ENCODE measurements at places on chromosomes 7 and 10.

DNA sequence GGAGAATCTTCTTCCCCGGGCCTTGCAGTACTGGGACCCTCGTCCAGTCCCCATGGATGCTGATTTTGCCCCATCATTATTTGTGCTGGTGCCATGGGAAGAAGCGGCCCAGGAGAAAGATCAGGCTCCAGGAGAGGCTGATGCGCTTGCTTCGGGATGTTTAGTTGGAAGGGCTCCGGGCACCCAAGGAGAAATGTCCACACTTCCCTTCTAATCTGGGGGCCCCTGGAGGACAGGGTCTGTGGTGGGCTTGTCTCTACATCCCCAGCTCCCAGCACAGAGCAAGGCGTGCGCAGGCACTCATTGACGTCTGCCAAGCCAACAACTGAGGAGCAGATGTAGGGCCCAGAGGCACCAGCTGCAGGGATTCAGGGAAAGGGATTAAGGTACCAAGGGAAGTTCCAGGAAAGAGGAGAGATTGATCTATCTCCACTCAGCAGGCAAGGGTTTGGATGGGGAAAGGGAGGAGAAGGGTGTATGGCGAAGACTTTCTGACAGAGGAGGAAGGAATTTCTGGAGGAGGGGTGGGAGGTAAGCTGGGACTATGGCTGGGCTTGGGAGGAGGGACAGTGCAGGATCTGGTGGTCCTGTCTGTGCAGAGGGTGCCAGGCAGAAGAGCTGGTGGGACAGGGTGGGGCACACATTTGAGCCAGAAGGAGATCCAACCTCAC is 38.7 kb upstream of the LEP start:
- DNase-seq = no peak

- DNase-seq = no peak
These were observed 312.6 kb upstream of the BMPER start for GRCh38 chr7:33592718-33593117.

GRCh38 chr7:107251963-107252362 is 83.2 kb downstream of the HBP1 start:
- DNase-seq = no peak

- DNase-seq = no peak
These were observed 14.6 kb downstream of the VCL start for GRCh38 chr10:74012480-74012879.

DNA sequence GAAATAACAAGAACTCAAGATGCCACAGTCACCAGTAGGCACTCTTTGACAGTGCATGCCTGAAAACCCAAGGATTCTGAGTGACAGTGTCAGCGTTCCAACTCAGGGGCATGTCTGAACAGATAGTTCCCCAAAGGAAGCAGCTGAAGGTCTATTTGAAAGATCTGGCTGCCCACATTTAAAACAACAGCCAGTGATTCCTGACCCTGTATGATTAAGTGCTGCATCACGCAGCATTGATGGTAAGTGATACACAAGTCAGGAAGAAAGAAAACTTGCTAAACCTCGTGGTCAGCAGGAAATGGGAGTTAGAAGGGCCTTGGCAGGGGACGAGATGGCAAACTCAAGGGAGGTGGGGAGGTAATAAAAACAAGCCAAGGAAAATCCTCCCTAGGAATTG is 1013.1 kb downstream of the TYW1 start:
- no peak for DNase-seq

- no peak for DNase-seq
These were observed 202.9 kb downstream of the PTPRN2 start for GRCh38 chr7:158384746-158385145.

DNA sequence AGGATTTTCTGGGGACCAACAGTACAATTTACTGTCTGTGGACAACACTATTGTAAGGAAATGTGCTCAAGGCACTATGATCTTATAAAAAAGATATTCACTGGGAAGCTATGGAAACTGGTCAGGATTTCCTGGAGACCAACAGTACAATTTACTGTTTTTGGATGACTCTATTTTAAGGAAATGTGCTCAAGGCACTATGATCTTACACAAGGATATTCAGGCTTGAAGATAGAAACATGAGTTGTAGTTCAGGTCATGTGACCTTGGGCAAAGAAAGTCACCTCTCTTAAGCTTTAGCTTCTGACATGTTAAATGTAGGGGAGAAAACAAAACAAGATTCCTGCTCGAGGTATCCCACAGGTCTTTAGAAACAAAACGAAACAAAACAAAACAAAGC is 1.7 kb upstream of the ITPRID1 start:
- DNase-seq = no peak

DNA sequence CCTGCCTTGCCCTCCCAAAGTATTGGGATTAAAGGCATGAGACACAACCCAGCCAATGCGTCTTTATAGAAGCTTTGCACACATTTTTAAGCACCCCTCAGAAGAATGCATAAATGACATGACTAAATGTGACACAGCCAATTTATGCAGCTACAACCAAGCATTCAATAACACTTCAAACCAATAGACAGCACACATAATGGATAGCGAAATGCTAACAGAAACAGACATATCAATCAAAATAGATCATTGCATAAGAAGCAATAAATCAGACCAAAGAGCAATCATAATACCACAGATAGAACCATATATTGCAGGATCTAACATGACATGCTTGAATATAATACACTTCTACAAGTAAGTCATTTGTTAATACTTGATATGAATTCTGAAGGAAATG is 34.2 kb upstream of the AKR1B1 start:
- no peak for DNase-seq

GRCh38 chr10:62075912-62076311 is 174.4 kb downstream of the ARID5B start:
- no peak for DNase-seq

GRCh38 chr7:106127984-106128780 is 16.1 kb upstream of the SYPL1 start:
- no peak for DNase-seq

GRCh38 chr7:6170571-6171531 is 101.6 kb downstream of the CYTH3 start:
- no peak for DNase-seq

DNA sequence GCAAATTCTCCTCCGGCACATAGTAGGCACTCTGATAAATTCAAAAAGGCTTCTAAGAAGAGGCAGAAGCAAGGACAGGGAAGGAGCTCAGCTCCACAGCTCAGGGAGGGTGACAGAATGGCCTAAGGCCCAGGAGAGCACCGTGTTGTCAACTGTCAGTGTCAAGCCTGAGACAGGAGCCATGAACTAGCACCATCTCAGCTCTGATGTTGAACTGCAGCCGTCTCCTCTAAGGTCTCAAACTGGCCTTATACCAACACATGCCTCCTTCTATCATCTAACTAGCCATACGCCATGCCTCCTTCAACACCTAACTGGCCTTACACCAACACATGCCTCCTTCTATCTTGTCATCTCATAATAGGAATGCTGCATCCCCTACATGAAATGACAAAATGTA is 73.0 kb downstream of the IGF2BP3 start:
- no peak for DNase-seq

DNA sequence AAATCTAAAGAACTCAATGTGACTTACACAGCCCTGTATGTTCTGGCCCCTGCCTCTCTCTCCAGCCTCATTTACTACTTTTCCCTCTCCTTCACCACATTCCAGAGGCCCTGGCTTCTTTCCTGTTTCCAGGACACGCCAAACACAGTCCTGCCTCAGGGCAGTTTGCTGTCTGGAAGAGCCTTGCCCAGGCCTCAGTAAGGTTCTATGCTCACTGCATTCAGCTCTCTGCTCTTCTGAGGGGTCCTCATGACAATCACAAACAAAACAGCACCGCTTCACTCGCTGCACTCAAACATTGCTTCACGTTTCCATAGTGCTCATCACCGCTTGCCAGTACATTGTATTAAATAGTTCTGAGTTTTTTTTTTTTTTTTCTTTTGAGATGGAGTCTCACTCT is 35.1 kb upstream of the GARS1 start:
- no peak for DNase-seq

DNA sequence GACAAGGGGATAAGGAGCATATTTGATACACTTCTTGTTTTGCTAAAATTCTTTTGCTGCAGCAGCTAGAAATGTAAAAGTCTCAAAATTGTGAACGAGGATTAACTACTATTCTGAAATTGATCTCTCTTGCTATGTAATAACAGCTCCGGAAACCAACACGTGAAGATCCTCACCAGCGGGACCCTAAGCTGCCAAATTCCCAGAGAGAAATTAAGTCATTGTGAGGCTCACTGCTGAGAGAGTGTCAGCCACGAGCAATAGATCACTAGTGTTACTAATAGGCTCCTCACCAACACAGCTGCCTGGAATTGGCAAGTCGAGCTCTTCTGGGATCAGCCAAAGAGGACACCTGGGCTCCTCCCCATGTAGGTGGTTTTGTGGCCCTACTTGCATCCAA is 5.6 kb upstream of the VWA2 start:
- DNase-seq = no peak

DNA sequence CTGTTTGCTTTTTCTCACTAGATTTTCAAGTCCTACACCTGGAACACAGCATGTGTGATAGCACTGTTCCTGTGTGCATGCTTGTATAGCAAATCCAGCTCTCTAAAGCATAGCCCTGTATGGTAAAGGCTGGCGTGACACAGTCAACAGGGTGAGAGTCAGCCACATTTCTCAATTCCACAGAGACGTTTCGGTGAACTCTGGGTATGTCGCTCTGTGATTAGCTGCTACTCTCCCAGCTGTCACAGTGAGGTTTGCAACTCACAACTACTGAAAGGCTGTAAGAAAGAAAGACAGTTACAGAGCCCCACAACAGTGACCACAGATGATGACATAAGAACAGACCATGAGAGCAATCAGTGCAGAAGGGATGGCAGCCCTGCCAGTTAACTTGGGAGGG is 170.6 kb upstream of the IMMP2L start:
- DNase-seq = no peak

DNA sequence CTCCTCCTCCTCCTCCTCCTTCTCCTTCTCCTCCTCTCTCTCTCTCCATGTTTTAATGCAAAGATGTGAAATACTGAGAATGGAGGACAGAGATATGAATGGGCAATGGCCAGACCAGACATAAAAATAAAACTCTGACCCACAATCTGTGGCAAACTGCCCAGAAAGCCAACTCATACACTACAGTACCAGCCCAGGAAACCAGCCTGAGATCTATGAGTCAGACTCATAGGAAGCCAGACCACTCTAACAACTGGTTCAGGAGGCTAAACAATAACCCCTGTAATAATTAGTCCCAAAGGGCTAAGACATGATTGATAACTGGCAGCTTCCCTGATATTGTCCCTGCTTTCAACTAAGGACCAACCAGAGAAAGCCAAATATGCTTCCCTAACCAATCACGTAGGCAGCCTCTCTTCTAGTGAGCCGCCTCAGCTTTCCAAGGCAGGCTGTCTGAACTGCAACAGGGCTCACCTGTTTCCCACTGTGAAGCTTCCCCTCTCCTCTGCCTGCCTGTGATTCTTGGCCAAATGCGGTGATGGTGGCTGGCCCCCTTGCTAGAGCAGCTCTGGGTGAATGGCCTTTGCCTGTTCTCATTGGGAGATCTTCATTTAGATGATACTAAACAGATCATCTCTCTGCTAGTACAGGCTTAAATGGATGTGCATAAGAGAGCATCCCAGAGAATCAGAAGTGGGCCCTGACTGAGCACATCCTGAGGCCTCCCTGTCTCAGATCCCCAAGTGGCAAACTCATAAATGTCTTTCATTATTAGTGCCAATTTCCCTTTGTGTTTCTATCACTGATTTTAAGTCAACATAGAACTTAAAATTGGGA is 817.6 kb downstream of the TNS3 start:
- no peak for DNase-seq

GRCh38 chr10:105534086-105534485 is 893.0 kb downstream of the SORCS3 start:
- no peak for DNase-seq

GRCh38 chr10:78950656-78951587 is 117.8 kb upstream of the ZMIZ1 start:
- DNase-seq = no peak

DNA sequence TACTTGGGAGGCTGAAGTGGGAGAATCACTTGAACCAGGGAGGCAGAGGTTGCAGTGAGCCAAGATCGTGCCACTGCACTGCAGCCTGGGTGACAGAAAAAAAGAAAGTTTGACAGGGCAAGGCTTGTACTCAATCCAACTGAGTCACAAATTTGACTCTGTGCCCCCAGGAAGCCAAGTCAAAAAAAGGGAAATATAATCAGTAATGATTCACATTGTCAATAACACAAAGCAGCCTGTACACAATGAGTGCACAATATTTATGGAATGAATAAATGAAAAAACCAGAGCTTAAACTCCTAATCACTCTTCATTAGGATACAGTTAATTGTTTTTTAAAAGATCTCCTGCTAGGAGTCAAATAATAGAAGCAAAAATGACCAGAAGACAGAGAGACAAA is 6.4 kb downstream of the NAPEPLD start:
- no peak for DNase-seq

DNA sequence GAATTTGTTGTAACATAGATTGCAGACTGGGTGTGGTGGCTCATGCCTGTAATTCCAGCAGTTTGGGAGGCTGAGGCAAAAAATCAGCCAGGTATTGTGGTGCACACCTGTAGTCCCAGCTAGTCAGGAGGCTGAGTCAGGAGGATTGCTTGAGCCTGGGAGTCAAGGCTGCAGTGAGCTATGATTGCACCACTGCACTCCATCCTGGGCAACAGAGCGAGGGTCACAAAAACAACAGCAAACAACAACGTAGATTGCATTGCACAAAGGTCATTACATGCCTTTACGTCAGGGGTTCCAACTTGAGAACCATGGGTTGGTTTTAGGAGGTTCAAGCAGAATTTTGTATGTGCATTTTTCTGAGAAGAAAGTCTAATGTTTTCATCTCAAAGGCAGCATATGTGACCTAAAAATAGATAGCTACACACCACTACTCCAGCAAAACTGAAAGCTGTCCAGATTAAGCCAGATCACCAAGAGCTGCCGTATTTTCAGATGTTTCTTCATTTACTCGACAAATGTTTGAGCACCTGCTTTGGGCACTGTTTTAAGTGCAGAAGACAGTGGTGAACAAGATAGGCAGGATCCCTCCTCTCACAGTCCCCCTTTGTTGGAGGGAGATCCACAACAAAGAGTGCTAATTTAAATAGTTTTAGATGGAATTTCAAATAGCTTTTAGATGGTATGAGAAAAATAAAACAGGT is 28.3 kb upstream of the CYP26C1 start:
- no peak for DNase-seq

GRCh38 chr10:33117816-33118215 is 159.8 kb upstream of the ITGB1 start:
- no peak for DNase-seq

DNA sequence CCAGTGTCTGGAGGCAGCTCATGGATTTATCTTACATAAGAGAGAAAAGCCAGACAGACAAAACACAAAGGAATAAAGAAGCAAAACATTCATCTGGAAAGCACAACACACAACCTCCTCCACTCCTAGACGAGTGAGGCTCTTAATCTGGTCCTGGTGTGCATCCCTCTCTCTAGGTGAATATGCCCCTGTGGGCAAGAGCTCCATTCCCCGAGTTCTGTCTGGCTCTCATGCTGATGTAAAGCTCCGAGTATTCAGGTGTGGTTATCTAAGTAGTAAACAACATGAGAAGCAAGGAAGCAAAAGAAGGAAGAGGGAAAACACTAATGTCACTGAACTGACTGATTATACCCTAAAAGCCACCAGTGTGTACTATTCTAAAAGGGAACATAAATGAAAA is 47.9 kb upstream of the FEZF1 start:
- no peak for DNase-seq

Data from stimulated activated CD8-positive, alpha-beta memory T cell treated with anti-CD3 and anti-CD28 coated beads, Interleukin-4, amount 100 ng/mL, for 4 hours (primary cell).